ENCODE measurements at places on chromosomes 11 and 22.
A peak's percentile ranks its signal among the peaks of the same experiment; 100 is the strongest.

DNA sequence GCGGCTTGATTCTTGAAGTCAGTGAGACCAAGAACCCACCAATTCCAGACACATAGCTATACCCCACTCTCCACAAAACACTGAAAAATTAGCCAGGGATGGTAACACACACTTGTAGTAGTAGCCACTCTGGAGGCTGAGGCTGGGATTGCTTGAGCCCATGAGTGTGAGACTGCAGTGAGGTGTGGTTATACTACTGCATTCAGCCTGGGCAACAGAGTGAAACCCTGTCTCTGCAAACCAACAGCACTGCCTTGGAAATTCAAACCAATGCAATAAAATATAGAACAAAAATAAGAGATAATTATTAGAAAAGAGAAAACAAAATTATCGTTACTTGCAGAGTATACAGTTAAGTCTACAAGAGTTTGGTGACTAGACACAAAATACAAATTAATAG is 20.2 kb upstream of the PRDM10 start:
- no peak for DNase-seq

GRCh38 chr11:41779401-41779960 is 320.0 kb upstream of the LRRC4C start:
- DNase-seq: no peak

DNA sequence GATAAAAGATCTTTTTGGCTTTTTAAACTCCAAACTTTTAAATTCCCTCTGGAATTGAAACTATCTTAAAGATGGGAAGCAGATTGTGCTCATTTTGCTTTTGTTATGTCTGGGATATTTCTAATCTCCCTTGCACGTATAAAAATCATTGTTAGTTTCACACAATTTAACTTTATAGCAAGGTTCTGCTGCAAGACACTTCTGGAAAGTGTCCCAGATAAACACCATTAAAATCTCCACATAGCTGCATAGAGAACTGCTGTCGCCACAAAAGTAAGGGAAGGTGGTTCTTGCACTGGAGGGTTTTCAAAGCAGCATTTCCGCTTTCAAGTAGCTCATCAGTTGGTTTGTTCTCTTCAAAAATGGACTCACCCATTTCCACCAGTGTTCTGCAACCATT is 11.8 kb downstream of the PTS start:
- DNase-seq: no peak

DNA sequence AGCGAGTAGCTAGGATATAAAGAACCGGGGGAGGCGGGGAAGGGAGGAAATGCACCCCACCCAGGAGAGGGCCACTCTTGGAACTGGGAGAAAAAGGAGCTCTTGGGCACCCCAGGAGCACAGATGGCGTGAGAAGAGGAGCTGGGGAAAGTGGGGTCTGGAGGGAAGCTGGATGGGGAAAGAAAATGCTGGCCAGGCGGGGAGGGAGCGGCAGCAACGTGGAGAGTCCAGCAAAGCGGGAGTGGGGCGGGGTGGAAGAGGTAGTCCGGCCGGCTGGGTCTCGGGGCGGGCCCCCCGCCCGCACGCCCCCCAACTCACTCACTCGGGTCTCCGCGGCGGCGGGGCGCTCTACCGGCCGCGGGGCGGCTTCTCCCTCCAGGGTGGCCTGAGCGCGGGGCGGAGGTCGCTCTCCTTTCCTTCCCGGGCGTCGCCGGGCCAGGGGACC is 522 bp downstream of the TOB2 start:
- DNase-seq: no peak

DNA sequence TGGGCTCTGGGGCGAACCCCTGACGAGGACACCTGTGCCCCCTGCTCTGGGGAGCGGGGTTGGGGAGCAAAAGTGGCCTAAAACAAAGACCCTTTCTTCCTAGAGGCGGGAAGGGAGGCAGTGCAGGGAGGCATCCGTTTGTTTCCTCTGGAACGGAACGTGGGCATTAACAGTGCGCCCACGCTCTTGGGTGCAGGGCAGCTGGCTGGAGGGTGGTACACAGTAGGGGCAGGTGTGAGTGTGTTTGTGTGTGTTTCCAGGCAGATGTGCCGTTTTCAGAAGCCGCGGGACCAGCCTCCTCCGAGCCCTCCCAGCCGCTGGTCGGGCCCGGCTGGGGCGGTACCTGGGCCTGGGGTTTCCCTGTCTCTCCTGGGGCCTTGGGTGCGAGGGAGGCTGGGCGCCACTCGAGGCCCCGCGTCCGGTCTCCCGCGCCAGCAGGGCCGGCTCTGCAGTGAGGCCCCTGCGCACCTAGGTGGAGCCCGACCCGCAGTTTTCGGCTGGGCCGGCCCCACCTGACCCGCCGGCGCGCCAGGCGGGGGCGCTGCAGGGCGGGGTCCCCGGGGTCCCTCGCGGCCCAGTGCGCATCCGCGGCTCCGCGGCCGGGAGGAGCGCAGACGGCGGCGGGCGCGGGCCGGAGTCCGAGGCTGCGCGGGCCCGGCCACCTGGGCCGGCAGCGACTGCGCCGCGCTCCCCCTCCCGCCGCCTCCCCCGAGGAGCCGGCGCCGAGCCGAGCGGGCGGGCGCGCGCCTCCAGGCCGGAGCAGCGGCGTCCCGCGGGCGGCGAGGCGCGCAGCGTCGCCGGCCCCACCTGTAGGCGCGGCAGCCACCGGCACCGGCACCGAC is 1252.7 kb downstream of the BRD1 start:
- DNase-seq: no peak

- no peak for DNase-seq
Measured at GRCh38 chr11:45400591-45400990, 114.5 kb upstream of the SYT13 start.

GRCh38 chr11:108871152-108871551 is 206.3 kb downstream of the DDX10 start:
- DNase-seq: no peak

GRCh38 chr11:6667733-6668374 is 12.2 kb upstream of the DCHS1 start:
- DNase-seq: no peak

GRCh38 chr22:36386351-36386899 is 1.3 kb downstream of the MYH9 start:
- no peak for DNase-seq

GRCh38 chr11:65872586-65873317 is at the start of gene EFEMP2:
EFEMP2 (minus strand) TSS chr11:65872800; CDS start chr11:65872354, 446 bp downstream.
- DNase-seq: peak; percentile 58

GRCh38 chr22:44459041-44459440 is 39.0 kb downstream of the RTL6 start:
- DNase-seq: no peak

DNA sequence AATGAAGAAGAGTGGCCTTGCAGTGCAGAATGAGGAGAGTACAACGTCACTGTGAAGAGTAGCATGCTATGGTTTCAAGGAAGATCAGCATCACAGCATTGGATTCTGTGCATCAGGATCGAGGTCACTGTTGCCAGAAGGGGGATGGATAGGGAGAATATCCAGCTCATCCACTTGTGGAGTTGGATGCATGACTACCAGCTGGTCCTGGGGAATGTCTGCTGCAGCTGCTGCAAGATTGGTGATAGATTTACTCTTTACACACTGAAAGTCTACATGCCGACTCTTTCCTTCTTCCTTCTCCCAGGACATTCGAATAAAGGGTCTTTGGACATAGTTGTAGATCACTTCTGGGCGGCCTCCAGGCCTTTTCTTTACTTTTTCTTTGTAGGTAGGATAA is 74.3 kb downstream of the BTBD10 start:
- no peak for DNase-seq

DNA sequence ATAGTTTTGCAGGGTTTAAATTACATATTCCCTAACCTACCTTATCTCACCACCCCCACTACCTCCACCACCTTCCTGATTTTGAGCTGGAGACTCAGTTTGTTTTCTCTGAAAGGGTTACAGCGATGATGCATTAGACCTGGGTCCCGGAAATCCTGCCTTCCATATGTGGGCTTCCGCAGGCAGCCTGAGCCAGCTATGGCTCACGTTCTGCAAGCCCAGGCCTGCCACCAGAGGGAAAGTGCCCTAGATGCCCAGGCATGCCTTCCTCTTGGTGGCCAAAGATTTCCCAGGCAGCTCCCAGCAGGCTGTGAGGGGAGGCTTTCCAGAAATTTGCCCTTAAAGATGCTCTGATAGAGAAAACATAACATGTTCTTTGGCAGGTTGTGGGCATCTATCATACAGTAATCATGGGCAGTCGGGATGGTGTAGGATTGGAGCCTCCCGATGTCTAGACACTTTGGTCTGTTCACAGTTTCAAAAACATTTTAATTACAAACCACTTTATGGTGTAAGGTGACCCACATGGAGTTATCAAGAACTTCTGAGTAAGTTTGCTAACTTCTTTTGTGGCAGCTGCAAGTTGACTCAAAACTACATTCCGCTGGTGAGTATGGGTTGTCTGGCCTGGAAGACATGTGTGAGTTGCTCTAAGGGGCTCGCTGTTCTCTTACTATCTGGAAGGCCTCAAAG is 79.3 kb downstream of the MICAL2 start:
- no peak for DNase-seq

DNA sequence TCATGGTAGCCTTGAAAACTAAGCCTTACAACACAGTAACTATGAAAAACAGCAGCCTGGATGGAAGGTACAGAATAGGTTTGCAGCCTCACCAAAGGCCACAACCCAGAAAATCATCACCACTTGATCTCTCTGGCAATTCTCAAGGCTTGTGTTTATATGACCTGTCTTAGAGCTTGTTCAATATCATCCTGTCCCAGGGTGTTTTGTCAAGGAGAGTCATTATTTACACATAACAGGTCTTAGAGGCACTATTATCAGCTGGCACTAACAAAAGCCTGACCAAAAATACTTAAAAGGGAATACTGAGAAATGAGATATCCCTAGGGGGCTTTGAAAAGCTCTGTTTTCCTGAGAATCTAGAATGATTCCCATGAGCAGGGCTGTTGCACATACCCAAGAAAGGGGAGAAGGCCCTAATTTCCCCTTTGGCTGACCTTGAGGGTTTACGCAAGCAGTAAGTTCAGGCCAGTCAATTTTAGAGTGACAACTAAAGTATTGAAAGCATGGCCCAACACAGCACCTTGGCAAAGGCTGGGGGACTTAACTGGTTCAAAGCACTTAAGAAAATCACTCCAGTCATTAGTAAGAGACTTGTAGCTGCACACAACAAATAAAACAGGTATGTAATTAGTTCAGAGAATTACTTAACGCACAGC is 7.9 kb downstream of the SC5D start:
- DNase-seq: no peak

DNA sequence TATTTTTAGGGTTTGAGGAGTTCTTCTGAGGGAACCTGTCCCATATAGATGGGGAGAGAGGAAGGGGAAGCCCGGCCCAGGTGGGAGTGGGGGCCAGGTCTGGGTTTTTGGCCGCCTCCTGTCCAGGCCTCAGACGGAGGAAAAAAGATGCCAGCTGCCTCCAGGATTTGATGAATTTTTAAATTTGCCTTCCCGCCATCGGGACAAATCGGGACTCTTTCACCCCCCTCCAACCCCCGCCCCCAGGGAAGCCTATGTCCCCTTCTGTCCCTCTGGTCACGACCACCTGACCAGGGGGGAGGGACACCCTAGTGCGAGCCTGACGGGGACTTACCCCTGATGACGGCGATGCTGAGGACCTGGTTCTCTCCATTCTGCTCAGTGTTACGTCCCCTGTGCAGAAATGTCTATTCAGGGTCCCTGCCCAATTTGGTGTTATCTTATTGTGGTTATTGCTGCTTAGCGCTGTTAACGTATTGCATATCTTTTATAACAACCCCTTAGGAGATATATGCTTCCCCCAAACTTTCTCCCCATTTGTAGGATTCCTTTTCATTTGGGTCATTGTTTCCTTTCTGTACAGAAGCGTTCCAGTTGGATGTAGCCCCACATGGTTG is 115.9 kb upstream of the GRK3 start:
- DNase-seq: no peak

DNA sequence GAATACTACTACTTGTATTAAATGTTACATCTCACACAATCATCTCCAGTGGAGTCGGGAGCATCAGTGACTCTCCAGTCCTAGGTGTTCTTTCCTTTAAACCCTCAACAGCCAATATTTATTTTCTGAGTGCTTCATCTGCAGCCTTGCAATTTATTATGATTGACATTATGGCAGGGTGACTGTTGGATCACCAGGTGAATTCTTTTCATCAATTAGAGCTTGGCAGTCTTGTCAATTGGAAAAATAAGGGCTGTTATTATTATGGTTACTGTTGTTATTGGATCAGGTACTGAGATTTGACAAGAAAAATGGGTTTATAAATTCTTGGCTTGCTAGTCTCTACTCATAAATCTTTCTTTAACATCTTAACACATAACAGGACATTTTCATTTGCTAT is 27.5 kb upstream of the HTATIP2 start:
- no peak for DNase-seq

GRCh38 chr11:68263444-68264035 is 8.2 kb downstream of the C11orf24 start:
- no peak for DNase-seq

DNA sequence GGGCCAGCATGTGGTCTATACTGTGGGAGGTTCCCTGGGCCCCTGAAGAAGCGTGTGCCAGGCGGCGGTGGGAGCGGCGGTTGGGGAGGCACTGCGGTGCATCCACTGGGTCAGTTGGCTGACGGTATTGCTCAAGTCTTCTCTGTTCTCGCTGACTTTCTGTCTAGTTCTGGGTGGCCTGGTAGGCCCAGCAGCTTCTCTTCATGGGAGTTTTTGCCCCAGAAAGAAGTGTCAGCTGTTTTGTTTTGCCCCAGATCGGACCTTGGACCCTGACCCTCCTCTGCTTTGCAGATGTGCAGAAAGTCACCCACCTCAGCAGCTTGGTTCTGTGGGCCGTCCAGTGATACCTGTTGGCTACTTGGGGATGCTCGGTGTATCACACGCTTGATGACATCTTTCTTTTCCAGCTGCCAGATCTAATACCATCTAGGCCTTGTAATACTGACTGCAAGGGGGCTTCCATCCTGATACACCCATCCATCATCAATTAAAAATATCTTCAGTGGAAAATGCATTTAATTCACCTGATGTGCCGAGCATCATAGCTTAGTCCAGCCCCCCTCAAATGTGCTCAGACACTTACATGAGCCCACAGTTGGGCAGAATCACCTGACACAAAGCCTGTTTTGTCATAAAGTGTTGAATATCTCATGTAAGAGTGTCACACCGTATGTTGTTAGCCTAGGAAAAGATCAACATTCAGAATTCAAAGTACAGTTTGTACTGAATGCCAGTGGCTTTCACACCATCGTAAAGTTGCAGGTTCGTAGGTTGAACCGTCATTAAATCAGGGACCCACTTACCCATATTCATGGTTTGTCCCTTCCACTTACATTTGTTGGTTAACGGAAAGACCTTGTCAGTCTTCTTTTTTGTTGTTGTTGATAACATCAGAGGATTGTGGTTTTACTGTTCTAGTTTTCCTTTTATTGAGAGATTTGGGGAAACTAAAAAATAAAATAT is 13.9 kb downstream of the ZBED4 start:
- DNase-seq: no peak
